ENCODE measurements at places on chromosomes 6 and 20. TPM values are rescaled to one million over a fixed set of nuclear protein-coding genes. Genes with fewer than 3 reads are reported as not detected.

GRCh38 chr20:49318091-49318429, 40.2 kb upstream of the ZNFX1 start:
- no peak for DNase-seq

- no peak for DNase-seq
Observed at GRCh38 chr6:90028995-90029635, 134.8 kb downstream of the GJA10 start.

DNA sequence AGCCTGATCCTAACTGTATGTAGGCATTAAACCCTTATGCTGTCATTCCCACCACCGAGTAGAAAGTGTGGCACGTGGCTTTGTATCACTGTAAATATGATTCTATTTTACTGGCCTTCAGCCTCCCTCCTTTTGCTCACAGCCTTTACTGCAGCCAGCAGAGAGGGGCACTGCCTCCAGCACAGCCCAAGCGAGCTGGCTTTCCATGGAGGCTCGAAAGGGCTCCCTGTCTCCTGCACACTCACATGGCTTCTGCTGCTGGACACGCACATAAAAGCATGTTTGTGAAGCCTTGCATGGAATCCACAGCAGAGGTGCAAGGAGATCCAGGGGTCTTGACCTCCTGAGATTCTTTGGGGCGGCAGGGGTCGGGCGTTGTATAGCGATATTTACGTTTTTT, 51.3 kb downstream of the RNASET2 start:
- no peak for DNase-seq

DNA sequence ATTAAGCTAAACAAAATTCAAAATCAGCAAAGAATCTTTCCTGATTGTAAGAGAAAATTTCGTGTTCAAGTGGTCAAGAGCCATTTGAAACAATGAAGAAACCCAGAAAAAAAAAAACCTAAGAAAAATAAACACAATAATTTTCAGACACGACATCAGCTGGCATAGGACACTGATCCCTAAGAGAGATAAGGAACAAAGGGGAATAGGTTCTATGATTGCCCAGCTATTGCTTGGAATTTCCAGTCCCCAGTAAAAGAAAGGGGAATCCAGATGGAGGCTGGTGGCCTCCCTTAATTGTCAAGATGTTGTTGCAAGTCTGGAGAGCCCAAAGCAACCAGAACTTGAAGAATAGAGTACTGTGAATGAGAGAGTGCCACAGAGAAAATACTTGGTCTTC, 48.5 kb downstream of the COL12A1 start:
- no peak for DNase-seq

DNA sequence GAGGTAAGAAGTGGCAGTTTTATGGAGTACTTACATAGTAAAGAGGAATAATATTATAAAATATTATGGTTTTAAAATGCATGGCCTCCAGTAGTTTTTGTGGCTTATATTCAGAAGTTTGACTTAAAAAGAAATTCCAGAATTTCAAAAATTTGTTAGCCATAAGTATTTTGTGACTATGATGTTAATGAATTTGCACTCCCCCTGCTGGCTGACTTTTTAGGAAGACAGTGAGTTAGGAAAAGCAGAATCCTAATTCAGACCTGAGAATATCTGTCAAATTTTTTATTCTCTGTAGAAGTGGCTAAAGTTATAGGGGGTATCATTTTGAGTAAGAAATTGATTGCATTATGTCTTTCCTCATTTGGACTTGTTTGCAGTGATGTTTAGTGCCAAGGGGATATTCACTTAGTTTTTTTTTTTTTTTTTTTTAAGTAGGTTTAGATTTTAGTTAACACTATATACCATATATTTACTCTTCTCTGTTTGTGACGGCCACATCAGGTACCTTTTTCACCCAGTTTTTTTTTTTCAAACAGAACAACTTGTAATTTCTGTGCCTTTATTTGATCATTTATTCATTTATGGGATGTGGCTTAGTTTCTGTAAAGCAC, 40.8 kb downstream of the ZFAND3 start:
- DNase-seq, result peak; percentile 12

GRCh38 chr6:10831609-10832008, 6.7 kb downstream of the MAK start:
- DNase-seq, result no peak

SNX14 gene
- polyA plus RNA-seq, result 46.6 TPM

DNMT3B gene
- polyA plus RNA-seq, result 9.5 TPM
